Stimulated activated CD8-positive, alpha-beta memory T cell treated with anti-CD3 and anti-CD28 coated beads, Interleukin-7, amount 100 ng/mL, for 1 hour (primary cell): ENCODE measurements at places on chromosomes 7 and 10.

- DNase-seq, result no peak
Measured at GRCh38 chr10:70418713-70419112, 14.8 kb downstream of the EIF4EBP2 start.

DNA sequence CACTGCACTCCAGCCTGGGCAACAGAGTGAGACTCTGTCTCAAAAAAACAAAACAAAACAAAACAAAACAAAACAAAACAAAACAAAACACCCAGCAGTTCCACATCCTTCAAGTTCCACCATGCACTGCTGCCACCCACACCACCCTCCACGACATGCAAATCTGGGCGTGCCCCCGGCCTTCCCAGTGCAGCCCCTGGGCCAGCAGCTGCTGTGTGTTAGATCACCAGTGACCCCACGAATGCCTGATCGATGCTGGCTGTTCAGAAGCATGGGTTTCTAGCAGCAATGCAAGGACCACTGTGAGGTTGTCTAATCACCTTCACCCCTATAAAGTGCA lies 36.3 kb downstream of the ELFN1 start:
- no peak for DNase-seq

DNA sequence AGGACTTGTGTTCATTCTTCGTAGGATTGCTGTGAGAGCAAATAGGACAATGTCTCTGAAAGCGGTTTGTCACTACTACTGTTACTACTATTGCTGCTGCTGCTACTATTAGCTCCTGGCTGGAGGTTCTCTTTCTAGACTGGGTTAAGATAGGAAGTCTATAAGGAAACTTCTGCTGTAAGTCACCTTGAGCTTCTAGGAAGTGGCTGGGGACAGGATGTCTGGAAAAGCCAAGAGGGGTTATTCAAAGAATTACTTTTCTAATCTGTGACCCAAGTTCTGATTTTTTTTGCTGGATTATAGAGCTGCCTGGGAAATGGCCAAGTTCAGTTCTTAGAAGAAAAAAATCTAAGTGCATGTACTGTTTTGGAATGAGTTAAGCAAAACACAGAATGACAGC lies 62.2 kb downstream of the NAMPT start:
- no peak for DNase-seq

- no peak for DNase-seq
Measured at GRCh38 chr7:156034397-156034796, 222.1 kb upstream of the SHH start.

- DNase-seq, result no peak
Measured at GRCh38 chr7:155316427-155317113, 18.9 kb downstream of the INSIG1 start.

DNA sequence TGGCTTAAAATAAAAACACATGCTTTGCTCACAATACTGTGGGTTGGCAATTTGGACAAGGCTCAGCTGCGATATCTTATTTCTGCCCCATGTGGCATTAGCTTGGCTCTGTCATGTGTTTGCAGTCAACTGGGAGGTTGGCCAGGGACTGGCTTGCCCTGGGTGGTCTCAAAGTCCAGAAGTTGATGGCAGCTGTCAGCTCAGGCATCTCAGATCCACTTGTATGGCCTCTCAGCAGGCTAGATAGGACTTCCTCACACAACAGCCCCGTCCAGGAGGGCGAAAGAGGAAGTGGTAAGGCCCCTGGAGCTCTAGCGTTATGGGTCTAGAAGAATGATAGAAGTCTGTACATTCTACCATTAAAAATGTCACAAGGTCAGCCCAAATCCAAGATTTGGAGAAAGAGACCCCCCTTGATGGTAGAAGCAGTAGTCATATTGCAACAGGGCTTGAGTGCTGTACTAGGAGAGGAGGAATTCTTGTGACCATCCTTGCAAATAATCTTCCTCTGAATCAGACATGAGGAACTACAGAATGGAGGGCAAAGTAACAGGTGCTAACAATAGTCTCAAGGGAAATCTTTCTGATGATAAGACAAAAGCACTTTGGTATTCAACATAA lies 166.2 kb downstream of the FAM107B start:
- DNase-seq, result no peak

DNA sequence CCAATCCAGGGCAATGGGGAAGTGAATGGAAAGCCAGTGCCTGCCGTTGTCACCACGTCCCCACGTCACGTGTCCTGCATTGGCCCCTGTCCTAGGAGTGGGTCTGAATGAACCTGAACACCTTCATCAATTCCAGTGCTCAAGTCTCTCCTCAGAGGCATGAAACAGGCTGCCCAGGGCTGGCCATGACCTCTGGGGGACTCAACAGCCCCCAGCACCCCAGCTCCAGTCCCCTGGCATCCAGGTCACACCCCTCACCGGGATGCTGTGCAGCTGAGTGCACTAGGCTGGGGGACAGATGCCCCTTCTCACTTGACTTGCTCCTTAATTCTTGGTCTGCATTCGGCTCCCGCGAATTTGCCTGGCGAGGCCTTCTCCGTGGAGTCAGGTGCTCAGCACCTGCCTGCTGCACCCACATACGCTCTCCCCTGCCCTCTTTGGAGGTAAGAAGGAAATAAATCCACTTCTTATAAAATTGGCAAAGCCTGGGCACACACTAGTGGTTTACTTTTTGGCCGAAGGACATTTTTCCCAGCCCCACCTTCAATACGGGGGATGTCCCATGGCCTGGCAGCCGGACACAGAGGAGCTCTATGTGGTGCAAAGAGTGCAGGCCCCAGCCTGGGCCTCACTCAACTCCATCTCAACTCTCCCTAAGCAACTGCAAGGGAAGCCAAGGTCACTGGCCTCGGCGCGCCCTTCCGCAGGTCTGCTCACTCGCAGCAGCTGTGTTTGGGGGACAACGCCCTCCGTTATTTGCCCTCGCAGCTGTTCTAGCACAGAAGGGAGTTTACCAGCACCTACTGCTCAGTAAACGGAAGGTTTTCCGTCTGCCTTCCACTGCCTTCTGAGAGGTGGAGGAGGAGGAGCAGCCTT lies 77.6 kb upstream of the SHH start:
- no peak for DNase-seq

DNA sequence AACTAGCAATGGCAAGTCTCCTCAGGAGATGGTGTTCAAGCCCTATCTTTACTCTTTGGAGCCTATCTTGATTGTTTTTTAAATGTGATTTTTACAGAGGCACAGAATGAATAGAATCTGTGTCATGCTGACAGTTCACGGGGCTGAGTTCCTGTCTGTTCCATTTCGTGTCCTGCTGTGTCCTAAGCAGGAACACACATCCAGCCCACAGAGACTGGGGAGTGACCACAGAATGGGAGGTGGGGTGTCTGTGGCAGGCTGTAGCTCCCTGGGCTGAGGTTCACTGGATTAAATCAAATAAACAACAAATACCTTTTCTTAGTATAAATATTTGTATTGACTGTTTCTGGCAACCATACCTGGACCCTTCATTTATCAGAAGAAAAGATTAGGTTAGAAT lies 73.4 kb upstream of the CARD11 start:
- no peak for DNase-seq

DNA sequence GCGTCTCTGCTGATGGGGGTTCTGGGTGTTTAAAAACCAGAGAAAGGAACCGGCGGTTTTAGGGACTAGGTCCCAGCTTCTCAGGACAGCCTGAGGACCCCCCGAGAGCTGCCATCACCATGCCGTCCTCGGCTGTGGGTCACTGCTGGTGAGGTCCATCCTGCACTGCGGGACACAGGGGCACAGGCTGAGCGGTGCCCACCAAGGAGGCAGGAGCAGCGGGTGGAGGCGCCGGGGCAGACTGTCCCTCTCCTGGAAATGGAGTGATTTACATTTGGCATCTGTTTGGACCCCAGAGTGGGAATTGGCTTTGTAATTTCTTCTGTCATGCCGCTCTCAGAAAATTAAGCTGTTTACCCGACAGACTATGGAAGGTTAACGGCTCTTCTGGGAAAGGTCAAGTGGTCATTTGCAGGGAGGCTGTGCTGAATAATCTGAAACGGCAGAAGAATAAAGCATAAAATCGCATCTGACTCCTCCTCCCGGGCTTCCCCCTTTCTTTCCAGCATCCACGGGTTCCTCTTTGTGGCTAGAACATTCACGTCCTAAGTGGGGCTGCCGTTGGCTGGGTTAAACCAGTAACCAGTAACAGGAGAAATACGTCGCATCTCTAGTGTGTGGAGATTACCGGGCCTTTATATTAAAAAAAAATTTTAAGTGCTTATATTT lies 31.7 kb downstream of the LHPP start:
- no peak for DNase-seq

GRCh38 chr10:76382381-76382851 lies 951.0 kb downstream of the LRMDA start:
- no peak for DNase-seq

DNA sequence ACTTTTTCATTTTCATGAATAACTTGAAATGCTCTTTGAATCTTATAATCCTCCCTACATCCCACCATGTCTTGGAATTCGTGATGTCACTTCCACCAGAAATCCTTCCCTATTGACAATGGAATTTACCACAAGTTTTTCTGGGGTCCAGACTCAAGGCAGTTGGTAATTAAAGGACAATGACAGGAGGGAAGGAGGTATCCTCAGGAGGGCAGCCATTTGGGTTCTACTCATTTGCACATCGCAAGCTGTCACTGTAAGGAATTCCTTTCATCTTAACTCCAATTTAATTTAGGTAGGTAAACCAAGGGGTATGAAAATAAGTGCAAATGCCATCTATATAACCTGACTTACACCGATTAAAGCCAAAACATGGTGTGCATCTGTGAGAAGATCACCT lies 21.9 kb downstream of the LRRC17 start:
- DNase-seq, result no peak

GRCh38 chr7:69898189-69898588 lies 299.9 kb downstream of the AUTS2 start:
- DNase-seq, result no peak

DNA sequence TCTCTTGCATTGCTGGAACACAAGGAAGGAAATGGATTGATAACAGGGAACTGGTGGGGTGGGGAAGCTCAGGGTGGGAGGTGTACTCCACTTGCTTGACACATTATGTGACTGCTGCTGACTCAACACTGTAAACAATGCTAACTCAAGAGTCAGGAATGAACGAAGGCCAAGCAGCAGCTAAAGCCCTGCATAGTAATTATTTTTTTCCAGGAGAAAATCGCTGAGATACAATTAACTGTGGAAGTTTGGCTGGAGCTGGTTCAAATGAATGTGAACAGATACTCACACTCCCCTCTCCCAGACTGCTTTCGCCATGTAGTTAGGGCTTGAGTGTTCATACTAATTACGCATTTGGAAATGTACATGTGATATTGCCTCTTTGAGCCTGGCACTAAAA lies 170.9 kb upstream of the AOAH start:
- DNase-seq, result no peak

GRCh38 chr10:23585666-23586065 lies 146.8 kb downstream of the OTUD1 start:
- DNase-seq, result no peak

DNA sequence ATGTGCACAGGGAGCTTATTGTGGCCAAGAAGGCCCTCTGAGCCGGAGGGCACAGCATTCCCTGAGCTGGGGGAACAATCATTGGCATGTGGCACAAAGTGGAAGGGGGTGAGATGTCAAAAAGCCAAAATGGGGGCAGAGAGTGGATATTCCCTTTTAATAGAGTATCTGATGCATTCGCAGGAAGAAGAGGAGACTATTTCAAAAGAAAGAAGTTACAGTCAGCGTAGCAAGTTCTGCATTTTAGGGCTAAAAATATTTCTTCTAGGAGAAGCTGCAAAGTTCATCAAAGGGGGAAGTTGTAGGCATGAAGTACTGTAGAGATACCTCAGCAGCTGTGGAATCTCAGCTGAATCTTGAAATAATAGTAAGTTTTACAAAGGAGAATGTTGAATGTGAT lies 136.0 kb upstream of the WDR11 start:
- no peak for DNase-seq

DNA sequence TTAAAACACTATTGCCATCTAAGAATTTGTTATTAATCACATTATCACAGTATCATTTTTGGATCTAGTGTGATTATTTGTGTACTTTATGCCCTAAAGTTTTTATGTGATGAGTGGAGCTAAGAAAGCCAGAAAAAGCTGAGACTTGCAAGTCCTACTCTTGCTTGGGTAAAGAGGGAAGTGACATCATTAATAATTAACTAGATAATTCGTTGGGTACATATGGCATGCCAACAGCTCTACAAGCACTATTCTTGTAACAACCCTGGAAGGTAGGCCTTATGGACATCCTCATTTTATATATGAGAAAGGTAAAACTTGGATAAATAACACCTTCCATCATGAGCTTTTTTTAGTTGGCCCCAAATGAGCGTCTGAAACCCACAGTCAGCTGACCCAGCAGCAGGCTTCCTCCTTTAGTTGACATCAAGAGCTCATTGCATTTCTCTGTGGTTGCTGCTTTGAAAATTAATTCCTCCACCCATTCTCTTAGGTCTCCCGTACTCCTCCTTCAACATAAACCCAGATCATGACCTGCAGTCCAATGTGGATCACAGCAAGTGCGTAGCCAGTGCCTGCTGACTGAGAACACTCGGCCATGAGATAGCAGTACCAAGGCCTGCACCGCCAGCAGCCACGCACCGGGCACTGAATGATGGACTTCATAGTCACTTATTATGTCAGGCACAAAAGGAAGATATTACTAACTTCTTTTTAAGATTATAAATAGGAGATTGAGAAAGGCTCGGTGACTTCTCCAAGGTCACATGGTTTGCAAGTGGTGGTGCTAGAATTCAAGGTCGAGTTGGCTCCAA lies 292.0 kb upstream of the AOAH start:
- no peak for DNase-seq
